ENCODE measurements at places on chromosomes 6 and 20. TPM values are rescaled to one million over a fixed set of nuclear protein-coding genes. Genes with fewer than 3 reads are reported as not detected.

The TBXT gene
- total RNA-seq = not detected

The SLC24A3 gene
- total RNA-seq = 0.07 TPM

The SNPH gene
- 23.4 TPM for total RNA-seq

The SNAI1 gene
- 1.3 TPM for total RNA-seq

The PPIL6 gene
- total RNA-seq = 0.38 TPM

The SLC17A4 gene
- total RNA-seq = not detected

The RRAGD gene
- 4.6 TPM for total RNA-seq

The SYNGAP1 gene
- total RNA-seq = 55.4 TPM

The IL17A gene
- total RNA-seq = not detected

The RGS17 gene
- 0.09 TPM for total RNA-seq

The SMIM29 gene
- 30.5 TPM for total RNA-seq

The BPI gene
- total RNA-seq = not detected

The EYS gene
- total RNA-seq = not detected

The CNBD2 gene
- 7.4 TPM for total RNA-seq

The THBS2 gene
- total RNA-seq = not detected

The KCNQ2 gene
- total RNA-seq = 0.32 TPM

The TFAP2C gene
- not detected for total RNA-seq

The TRIM40 gene
- total RNA-seq = not detected

The MAVS gene
- 31.3 TPM for total RNA-seq

The GHRH gene
- total RNA-seq = not detected

The RNF8 gene
- total RNA-seq = 18.5 TPM

The SLC17A1 gene
- not detected for total RNA-seq

The PGC gene
- total RNA-seq = not detected

The SLC2A10 gene
- 0.09 TPM for total RNA-seq

The IFNGR1 gene
- 42.4 TPM for total RNA-seq

The ENPP1 gene
- total RNA-seq = 0.35 TPM

Data from T-cell (primary cell).